ENCODE measurements at places on chromosomes 1 and 21.

DNA sequence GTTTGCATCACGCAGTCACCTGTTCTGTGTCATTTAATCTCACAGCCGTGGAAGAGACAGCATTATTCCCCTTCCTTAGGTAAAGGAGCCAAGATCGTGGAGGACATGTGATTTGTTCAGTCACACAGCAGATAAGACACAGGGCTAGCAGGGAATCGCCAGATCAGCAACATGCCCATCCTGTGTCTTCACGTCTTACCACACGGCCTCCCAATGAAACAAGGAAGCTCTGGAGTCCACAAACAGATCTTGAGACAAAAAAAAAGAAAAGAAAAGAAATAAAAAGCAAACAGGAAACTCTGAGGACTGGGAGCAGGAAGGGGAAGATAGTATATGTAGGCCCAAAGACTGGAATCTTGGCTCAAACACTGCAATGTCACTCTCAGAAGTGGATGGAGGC, 155.3 kb downstream of the ADSS2 start:
- DNase-seq = no peak

DNA sequence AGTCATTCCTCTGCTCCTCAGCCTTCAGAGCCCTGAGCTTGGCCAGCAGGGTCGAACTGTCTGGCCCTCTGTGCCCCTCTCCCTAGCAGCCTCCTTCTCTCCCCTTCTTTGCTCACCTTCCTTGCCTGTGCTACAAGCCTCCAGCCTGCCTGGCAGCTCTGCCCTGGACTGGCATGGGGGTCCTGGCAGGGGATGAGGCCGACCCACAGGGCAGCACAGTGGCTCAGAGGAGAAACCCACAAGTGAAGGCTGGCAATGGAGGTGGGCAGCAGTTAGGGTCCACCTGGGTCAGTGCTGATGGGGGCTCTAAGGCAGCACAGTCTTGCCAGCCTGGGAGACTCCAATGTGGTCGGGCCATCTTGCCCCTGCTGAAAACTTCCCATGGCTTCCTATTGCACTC, 274.2 kb downstream of the GRIK3 start:
- DNase-seq = no peak

DNA sequence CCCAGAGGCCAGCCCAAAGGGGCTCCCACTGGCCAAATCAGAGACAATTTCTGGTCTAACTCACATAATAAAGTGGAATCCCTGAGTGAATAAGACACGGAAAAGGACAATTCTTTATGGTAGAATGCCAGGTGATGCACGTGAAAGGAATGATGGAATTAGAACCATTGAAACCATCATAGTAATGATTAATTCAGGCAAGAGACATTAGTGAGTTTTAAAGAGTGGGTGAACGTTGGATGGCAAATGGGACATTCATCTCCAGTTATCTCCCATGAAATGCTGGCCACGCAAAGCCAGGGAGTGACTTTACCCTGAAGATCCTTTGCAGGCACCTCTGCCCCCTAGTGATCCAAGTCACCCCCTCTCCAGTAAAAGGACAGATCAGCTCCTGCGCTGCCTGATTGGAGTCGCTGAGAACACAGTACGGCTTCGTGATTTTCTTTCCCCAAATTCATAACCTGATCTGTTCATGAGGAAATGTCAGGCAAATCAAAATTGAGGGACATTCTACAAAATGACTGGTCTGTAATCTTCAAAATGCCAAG, 87.5 kb downstream of the AJAP1 start:
- no peak for DNase-seq

DNA sequence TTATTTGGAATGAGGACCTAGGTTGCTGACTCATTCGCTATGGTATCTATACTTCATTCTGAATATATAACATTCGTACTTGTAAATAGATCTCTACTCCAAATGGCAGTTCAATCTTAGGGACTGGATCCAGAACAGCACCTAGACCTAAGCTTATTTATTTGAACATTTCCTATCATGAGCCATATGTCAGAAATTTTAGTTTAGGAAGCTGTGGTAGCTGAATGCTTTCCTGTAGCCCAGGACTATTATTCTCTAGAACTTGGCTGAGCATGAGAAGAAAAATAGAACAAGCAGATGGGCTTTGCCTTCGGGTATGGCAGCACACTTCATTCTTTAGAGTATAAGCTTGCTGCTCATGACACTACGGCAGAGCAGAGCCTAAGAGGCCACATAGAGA, 1114.4 kb upstream of the B3GALT2 start:
- DNase-seq = no peak

GRCh38 chr1:221712198-221712684, 29.6 kb downstream of the DUSP10 start:
- no peak for DNase-seq

DNA sequence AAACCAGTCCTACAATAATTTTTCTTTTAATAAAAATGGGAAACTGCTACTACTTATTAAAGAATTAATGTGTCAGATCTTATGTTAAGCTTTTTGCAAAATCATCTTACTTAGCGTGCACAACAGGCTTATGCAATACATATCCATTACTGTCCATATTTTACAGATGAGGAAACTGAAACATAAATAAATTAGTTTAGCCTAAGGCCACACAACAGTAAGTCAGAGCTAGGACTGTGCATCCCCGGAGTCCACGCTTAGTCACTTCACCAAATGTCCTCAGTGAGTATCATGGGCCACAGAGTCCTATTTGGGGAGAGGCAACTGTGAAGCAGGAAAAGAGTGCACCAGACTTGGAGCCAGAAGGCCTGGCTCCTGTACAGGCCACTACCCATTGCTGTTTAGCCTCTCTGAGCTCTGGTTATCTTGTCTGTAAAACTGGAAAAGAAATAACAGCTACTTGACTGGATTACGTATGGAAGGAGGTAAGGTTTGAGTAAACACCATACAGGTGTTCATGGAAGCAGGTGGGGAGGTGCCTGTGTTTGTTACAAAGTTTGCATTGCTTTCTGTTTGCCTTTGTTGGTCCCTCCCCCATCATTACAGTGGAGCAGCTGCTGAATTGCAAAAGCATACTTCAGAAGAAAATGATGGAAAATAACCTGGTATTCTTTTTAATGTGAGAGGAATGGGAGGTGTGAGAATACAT, 192.8 kb downstream of the FCRL5 start:
- no peak for DNase-seq

DNA sequence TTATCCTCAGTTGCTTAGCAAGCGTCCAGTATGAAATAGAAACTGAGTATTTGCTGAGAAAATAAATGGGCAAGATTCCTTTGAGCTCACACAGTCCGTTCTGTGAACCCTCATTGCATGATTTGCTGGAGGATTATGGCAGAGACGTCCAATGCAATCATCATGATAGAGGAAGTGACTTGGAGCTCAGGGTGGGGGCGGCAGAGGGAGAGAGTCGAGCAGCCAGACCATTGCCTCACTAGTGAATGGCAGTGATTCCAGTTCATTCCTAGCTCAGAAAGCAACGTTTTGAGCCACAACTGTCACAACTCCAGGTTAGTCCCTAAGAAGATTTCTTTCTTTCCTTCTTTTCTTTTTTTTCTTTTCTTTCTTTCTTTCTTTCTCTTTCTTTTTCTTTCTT, 27.5 kb upstream of the COL9A2 start:
- DNase-seq = no peak

- DNase-seq = no peak
Measured at GRCh38 chr1:109822749-109823542, 59.2 kb upstream of the EPS8L3 start.

- DNase-seq = peak; percentile 86
Measured at GRCh38 chr21:26845066-26845758, at the start of gene ADAMTS1. TSS of gene ADAMTS1 (minus strand) at chr21:26845409. CDS start at chr21:26844954, 455 bp downstream.

DNA sequence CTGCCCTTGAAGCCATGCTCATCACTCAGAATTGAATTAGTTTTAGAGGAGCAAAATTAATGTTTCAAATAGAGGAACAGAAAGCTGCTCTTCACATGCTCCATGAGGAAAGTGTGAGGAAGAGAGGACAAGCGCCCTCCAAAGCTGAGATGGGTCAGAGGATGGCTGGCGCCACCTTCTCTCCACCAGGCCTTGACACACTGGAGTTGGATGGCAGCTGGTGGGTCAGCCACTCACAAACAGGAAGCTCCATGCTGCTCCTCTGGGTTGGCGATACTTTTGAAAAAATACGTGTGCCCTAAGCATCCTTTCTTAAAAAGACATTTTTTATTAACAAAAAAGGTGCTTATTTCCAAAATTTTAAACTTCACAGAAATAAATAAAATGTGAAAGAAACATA, 3.1 kb upstream of the CD2 start:
- DNase-seq = no peak

GRCh38 chr1:157472056-157472701, 80.1 kb downstream of the FCRL5 start:
- DNase-seq = no peak

DNA sequence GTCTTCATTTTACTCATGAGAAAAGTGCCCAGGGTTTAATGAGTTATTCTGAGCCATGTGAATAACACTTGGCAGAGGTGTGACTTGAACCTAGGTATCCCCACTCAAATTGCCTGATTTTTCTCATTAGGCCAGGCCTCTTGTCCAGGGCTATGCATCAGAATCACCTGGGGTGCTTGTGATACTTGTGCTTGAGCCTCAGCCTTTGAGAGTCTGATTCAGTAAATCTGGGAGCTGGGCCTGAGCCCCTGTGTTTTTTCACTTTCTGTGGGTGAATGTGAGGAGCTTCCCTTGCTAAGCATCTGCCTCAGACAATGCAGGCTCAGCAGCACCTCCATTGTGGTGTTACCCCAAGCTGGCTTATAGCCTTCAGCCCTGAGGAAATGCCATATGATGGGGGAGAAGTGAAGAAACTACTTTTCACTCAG, 127.1 kb downstream of the S1PR1 start:
- DNase-seq = no peak

DNA sequence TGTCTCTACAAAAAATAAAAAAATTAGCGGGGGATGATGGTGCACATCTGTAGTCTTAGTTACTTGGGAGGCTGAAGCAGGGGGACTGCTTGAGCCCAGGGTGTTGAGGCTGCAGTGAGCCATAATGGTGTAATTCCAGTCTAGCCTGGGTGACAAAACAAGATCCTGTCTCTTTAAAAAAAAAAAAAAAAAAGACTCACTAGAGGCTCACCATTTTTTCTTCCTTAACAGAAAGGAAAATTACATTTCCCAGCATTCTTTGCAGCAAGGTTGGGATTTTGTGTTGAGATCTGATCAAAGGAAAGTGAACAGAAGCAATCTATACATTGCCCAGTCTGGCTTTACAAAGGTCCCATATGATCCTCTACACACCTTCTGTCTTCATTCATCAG, 21.5 kb downstream of the GFI1 start:
- DNase-seq = no peak

DNA sequence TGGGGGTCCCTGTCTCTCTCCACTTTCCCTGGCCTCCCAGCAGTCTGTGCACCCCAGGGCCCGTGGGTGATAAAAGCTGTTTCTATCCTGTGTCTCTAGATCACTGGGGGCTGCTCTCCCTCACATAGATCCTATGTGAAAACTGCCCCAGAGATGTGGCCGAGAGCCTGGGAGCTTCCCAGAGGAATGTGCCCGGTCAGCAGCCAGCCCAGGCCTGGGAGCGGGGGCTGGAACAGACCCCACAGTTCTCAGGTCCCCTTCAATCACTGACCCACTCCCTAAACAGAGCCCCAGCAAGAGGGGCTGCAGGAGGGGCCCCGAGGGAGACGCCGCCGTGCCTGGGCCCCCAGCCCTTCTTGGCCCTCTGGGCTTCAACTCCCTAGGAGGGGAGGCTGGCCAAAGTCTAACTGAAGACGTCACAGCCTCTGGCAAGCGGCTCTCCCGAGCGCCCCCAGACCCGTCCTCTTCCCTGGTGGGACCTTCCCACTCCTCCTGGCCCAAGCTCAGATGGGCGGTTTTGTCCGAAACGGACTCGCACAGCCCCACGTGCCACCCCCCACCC, 403 bp downstream of the MXRA8 start:
- no peak for DNase-seq

- no peak for DNase-seq
Measured at GRCh38 chr1:93453911-93454310, 6.0 kb downstream of the FNBP1L start.

DNA sequence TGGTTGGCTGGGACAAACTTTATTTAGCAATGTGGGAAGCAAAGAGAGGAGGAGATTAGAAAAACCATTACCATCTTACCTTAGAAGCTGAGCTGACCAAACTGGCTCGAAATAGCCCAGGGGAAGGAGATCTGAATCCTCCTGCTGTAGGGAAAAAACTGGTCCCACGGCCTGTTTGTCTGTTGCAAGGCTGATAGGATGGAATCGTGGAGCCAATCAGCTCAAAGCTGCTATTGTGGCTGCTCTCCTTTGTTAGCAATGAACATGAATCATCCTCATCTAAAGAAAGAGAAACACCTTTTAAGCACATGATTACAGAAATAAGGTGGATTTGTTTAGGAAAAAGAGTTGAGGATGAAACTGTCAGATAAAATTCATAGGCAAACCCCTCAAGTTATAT, 21.5 kb downstream of the CLSPN start:
- no peak for DNase-seq

DNA sequence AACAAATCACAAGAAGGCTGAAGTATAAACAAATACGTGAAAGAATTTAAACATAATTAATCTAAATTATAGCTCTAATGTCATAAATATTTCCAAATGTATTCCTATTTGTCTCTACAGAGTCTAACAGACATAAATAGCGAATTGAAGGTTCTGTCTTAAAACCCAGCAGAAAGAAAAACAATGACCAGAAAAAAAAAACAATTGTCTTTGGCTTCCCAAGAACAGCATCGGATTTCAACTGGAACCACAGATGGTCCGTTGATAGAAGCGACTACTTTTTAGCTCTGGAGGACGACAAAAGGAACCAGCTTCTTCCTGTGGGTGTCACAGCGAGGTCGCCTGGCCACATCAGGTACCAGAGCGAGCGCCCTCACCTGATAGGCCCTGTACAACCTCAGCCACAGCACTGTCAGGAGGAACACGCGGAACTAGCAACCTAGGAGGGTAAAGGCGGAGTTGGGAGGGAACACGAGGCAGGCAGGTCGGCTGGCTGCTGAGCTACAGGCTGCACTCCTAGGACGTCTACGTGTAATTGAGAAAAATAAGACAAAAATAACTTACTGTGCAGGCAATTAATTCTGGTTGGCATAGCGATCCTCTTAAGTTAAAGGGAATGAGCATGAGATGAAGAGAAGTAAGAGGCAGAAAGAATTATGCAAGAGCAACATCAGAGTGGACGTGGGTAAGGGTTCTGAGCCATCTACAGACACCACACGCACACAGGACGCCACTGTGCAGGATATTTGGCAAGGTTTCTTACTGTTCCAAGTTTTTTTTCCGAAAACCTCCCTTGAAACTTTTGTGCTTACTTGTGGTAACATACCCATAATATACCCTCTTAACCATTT, 16.7 kb upstream of the PRDM15 start:
- DNase-seq = no peak

GRCh38 chr1:184574588-184574987, 180.1 kb downstream of the EDEM3 start:
- DNase-seq = no peak

GRCh38 chr1:16018749-16019643, 1.2 kb upstream of the HSPB7 start:
- no peak for DNase-seq

- no peak for DNase-seq
Measured at GRCh38 chr1:14055442-14056223, 355.6 kb downstream of the PRDM2 start.

GRCh38 chr1:221816899-221817298, 75.0 kb upstream of the DUSP10 start:
- no peak for DNase-seq

GRCh38 chr1:201138311-201138840, 11.4 kb upstream of the ASCL5 start:
- no peak for DNase-seq

GRCh38 chr21:37784591-37785318, 131.5 kb downstream of the KCNJ6 start:
- DNase-seq = no peak

Data from GOT3 (cell line).